ENCODE measurements at places on chromosomes 3 and 15. TPM values are rescaled to one million over a fixed set of nuclear protein-coding genes. Genes with fewer than 3 reads are reported as not detected.

PPM1L gene
- polyA plus RNA-seq = 9.2 TPM

SPRED1 gene
- 39.2 TPM for polyA plus RNA-seq

SCG3 gene
- not detected for polyA plus RNA-seq

MST1 gene
- polyA plus RNA-seq = 177 TPM

ZBTB20 gene
- 4.8 TPM for polyA plus RNA-seq

DGKG gene
- polyA plus RNA-seq = 0.51 TPM

PLA2G4D gene
- polyA plus RNA-seq = 0.07 TPM

ALPK3 gene
- 16.9 TPM for polyA plus RNA-seq

CLRN1 gene
- not detected for polyA plus RNA-seq

FRMD4B gene
- polyA plus RNA-seq = 44.1 TPM

SNX22 gene
- 1.6 TPM for polyA plus RNA-seq

TATDN2 gene
- 34.8 TPM for polyA plus RNA-seq

PAQR5 gene
- 34.8 TPM for polyA plus RNA-seq

GOLGA8J gene
- 0.69 TPM for polyA plus RNA-seq

FRMD5 gene
- 0.97 TPM for polyA plus RNA-seq

ILDR1 gene
- polyA plus RNA-seq = 8.7 TPM

DNA sequence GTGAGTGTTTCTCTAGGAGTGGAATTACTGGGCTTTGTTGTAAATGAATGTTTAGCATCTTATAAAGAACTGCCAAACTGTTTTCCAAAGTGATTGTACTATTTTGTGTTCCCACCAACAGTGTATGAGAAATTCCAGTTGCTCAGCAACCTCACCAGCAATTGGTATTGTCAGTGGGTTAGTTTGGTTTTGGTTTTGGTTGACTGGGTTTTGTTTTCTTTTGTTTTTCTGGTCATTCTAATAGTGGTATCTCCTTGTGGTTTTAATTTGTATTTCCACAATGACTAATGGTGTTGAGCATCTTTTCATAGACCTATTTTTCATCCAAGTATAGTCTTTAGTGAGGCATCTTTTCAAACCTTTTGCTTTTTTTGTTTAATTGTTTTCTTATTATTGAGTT is 27.1 kb downstream of the FILIP1L start:
- DNase-seq = no peak

DNA sequence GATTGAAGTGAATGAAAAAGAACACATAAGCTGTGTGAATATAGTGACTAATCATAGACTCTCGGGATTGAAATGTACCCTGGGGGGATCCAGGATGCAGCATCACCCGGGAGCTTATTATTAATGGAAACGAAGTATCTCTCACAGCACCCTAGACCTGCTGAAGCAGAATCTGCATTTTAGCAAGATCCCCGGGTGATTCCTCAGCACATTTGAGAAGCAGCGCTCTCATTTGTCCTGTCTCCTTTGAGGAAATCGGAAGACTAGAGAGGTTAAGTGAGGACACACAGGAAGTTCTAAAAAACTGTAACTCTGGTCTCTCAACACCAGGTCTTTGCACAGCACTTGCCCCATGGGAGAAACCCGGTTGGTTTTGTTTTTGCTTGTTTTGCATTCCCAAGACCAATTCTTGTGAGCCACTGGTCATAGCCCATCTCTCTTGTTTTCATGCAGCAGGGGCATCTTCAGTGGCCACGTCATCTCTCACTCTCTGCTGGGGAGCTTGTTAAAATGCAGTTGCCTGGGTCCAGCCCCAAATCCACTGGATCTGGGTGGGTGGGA is 30.2 kb downstream of the ZNF710 start:
- DNase-seq = no peak

DNA sequence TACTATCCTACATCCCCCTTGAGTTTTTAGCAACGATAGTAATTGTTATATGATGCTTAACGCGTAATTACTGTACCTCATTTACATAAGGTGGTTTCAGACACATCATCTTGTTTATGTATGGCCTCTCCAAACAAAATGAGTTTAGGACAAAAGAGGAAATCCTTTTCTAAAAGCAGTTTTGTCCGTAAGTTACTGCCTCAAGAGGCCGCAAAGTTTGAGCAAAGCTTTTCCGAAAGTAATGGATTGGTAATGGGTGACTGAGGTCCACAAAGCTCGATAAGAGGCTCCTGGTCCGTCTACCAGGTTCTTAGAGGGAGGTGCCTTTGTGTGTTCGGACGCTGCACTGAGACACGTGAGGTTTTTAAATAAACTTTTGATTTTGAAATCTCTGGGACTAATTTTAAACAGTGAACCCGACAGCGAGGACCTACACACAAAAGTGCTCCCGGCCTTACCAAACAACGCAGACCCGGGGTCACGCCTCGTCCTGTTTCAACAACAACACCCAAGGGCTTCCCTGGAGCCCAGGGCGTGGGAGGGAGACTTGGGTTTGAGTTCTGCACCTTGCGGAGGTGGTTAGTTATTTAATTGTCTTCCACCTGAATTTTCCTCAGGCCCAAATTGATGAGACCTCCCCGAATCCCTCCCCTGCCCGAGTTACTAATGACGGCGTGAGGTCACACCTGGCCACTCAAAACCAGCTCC is 456 bp upstream of the C15orf61 start:
- DNase-seq = peak; percentile 72

DNA sequence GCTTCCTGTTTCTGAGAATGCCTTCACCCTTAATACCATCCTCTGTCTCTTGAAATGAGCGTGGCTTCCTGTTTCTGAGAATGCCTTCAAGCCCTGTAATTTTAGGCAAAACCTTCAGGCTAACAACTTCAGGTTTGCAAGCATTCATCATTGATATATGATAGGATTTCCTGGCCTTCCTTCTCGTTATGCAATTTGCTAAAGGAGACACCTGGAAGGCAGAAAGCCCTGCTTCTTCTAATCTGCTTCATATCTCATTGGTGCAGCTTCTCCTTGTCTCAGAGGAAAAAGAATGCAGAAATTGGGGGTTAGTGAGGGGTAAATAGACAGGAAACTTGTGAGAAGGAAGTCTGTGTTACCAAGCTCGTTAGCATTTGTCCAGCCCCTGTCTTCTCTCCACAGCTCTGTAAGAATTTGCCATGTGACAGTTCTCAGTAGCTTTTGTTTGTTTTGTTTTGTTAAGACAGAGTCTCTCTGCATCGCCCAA is 7.3 kb downstream of the ARL6IP5 start:
- no peak for DNase-seq

DNA sequence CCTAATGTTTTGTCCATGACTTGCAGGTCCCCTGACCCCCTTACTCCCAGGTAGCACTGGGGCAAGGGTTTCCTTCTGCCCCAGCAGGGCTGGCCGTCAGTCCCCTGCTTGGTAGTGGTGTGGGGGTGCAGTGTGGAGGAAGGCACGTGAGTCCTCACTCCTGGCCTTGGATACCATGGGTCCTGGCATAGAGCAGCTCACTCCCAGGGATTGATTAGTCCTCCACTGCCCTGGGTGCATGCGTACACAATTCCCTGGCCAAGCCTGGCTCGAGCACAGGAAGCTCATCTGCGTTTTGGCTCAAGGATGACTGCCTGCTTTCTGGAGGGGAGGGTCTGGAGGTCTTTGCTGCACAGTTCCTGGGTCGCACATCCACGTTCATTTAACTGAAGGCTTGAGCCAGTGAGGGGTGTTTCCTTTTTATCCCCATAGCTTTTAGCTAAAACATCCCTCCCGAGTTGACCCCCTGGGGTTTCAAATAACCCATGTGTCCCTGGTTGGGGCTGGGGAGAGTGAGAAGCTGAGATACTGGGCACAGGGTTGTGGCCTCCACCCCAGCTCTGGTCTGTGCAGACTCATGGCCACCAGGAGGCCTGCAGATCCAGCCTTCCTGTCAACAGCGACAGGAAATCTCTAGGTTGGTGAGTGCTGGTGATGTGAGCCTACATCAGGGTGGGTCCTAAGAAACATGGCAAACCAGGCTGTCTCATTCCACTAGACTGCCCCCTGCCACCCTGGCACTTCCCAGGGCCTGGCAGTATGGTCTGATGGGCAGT is 11.5 kb downstream of the HEMK1 start:
- DNase-seq = no peak

- no peak for DNase-seq
Observed at GRCh38 chr15:71784719-71785118, 25.6 kb upstream of the NR2E3 start.

GRCh38 chr3:62284442-62284841 is 88.9 kb downstream of the FEZF2 start:
- DNase-seq = no peak

DNA sequence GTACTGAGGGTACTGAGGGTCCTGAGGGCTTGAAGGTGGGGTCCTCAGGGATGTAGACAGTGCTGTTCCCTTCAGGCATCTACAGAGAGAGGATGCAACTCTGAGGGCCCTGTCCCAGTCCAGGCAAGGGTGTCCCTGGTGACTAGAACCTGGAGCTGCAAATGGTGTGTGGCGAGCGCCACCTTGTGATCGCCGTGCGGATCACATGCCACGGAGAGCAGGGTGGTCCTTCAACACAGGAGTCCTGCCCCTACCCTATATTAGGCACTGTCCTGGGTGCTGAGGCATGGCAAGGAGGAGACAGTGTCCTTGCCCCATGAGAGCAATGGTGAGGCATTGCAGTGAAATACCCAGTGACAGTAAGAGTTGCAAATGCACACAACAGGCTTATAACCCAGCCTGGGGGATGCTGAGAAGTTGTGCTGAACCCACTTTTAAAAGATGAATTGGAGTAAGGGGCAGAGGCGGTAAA is 23.6 kb downstream of the RHCG start:
- DNase-seq = peak; percentile 42

- DNase-seq = no peak
Observed at GRCh38 chr3:6862041-6862879, 1.3 kb downstream of the GRM7 start.

DNA sequence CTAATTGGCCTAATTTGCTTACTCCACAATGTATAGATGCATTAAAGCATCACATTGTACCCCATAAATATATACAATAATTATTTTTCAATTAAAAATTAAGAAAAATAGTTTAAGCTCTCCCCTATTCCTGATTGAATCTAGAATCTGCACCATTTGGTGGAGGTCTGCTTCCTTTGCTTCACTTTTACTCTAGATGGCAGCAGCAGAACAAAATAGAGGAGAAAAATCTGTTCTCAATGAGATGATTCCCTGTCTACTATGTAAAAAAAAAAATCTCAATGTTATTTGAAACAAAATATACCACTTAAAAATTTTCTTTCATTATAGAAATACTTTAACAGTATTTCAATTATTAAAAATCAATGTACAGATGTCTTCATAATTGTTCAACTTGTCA is 109.6 kb upstream of the FXR1 start:
- peak; percentile 4 for DNase-seq

DNA sequence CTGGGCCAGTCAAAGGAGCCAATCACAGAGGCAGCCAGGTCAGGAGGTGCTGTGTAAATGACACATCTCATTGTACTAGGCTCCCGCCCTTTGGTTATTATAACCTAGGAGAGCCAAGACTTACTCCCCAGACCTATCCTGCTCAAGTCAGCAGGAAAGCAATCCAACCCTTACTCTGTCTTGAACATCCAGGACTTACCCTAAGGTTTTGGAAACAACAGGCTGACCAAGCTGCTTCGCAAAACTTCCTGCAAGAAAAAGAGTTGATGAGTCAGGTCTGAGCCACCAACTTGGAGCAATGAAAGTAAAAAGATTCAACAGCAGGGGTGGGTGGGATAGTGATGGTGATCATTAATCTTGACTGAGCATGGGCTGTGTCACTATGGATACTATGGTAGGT is 144.4 kb downstream of the MYLK start:
- no peak for DNase-seq

- no peak for DNase-seq
Observed at GRCh38 chr3:173901649-173902048, 504.1 kb downstream of the NLGN1 start.

- DNase-seq = no peak
Observed at GRCh38 chr15:26160343-26160742, 297.2 kb upstream of the ATP10A start.

- no peak for DNase-seq
Observed at GRCh38 chr3:134056464-134056891, 26.8 kb upstream of the SLCO2A1 start.

DNA sequence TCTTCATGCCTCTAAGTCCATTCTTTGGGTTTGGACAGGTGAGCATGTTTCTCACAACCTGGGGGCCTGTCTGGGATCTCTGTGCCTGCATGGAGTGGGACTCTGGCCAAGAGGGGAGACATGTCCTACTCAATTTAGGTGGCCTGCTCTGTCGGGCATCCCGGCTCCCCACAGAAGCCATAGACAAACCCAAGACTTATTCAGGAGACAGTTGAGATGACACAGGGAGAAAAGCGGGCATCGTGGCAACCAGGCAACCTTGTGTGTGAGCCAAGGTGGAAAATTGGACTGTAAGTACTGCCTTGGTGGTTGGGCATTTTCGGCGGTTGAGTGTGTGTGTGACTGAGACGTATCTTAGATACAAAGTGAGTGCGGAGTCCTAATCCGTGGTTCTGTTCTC is 40.5 kb downstream of the PPCDC start:
- no peak for DNase-seq

DNA sequence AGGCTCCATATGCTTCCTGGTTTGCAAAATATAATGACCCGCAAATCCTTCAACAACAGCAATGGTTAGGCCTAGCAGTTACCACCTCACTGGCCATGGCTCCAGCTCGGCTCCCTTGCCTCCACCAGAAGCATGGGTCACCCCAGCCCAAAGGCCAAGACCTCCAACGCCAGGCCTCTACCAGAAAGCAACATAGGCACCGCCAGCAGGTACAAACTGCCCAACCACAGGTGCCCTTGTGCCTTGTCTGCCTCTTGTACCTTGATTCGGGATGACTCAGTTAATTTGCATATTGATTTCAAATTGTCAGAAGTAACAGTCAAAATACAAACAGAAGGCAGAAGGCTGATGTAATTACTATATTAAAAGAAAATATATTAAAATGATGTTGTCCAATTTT is 124.7 kb downstream of the IL5RA start:
- no peak for DNase-seq

DNA sequence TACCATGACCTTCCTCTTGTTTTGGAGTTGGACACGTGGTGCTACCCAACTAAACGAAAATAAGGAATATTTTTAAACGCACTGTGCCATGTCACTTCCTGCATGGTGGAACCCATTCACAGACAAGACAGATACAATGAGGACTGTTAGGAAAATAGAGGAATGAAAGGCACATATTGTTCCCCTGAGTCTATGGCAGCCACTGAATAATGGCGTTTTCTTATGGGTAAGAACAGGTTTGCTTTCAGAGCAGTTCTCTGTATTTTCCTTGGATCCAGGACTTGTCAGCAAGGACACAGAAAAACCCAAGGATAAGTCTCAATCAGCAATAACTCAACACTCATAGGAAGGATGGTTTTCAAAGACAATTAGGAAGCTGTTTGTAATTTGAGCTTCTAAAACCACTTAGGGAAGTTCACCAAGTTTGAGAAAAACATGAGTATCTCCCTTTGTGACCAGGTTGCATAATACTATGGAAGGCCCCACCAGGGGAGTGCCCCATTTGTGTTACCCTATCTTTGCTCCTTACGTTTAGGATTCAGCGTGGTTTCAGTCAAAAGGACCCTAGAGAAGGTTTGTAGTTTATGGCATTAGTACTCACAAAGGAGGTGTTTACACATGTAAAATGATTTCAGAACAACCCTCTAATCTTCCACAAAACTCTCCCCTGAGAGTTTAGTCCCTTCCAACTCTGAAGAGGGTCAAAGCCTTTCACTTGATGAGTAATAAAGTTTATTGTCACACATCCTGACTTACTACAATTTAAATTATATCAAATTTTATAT is 487.2 kb upstream of the ATP11B start:
- DNase-seq = no peak

GRCh38 chr3:136350132-136350531 is 100.0 kb downstream of the PCCB start:
- DNase-seq = no peak
